Stimulated activated CD4-positive, alpha-beta T cell treated with anti-CD3 and anti-CD28 coated beads, Interleukin-2, amount 100 ng/mL, for 24 hours (primary cell): ENCODE measurements at places on chromosomes 11 and 22.
A peak's percentile ranks its signal among the peaks of the same experiment; 100 is the strongest.

DNA sequence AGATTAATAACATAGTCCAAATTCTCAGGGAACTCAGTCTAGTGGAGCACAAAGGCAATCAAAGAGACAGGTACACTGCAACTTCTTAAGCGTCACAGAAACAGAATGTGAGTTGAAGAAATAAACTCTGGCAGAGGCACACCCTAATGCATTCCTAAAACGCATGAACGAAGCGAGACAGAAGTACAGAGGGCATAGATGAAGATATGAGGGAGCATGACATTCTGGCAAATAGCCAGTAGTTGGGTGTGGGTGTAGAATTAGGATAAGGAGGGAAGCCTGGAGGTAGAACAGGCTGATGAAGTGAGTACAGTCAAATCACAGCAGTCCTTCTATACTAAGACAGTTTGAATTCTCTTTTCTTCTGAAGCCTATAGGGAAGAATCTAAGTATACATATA, 838.7 kb upstream of the API5 start:
- no peak for DNase-seq

GRCh38 chr11:12704049-12704448, 29.8 kb downstream of the TEAD1 start:
- no peak for DNase-seq

DNA sequence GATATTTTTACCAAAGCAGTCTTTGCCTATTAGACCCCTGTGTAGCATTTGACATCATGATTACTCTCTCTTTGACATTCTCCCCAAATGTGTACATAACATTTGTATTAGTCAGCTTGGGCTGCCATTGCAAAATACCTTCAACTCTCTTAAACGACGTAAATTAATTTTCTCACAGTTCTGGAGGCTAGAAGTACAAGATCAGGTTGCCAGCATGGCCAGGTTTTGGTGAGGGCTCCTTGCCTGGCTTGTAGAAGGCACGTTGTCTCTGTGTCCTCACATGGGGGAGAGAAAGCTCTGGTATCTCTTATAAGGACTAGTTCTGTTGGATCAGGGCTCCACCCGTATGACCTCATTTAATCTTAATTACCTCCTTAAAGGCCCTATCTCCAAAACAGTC, 12.3 kb upstream of the DLAT start:
- no peak for DNase-seq

GRCh38 chr11:2276280-2277007, 6.1 kb upstream of the ASCL2 start:
- DNase-seq: peak; percentile 4

DNA sequence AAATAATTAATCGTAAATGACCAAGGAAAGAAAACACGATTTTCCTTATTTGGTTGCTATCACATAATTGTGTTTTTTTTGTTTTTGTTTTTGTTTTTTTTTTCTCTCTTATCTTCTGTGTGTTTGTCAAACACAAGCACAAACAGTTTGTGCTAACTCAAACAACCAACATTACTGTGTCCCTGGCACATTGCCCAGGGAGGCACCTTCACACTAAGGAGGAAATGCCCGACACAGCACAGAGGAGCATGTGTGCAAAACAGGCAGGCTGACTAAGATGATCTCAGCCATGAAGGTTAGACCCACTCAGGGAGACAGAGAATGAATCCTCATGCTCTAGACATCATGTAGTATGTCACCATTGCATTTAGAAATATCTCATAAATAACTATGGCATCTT, 130.1 kb downstream of the SOX6 start:
- no peak for DNase-seq

DNA sequence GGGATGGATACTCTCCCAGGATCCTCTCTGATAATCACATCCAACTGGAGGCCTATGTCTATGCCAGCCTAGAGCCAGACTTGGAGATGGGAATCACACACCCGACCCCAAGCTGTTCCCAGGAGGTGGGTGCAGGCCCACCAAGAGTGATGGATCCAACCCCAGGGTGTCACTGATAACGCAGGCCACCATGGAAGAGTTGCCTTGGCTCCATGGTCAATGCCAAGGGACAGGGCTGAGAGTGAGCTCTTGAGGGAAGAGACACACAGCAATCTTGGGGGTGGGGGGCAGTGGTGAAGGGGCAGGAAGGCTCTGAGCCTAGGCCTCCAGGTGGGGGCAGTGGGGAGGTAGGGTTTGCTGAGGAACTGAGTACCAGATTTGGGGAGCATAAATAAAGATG, 16.9 kb downstream of the TUB start:
- no peak for DNase-seq

- DNase-seq: no peak
These were observed 198.3 kb upstream of the PGR start for GRCh38 chr11:101327908-101328307.

DNA sequence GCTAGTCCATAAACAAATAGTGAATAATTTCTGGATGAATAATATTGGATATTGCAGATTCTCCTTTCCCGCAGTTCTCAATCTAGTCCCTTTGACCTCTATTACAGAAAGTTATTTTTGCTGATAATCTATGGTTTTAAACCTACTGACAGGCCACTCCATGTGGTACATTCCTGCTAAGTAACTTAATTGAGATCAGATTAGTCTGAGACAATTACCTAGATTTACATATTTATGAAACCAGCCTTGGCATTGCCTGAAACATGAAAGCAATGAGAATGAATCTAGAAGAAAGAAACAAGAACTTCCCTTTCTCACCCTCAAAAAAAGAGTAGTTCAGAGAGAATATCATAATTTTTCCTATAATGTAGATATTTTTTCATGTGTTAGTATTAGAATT, 964.2 kb downstream of the JRKL start:
- DNase-seq: no peak

DNA sequence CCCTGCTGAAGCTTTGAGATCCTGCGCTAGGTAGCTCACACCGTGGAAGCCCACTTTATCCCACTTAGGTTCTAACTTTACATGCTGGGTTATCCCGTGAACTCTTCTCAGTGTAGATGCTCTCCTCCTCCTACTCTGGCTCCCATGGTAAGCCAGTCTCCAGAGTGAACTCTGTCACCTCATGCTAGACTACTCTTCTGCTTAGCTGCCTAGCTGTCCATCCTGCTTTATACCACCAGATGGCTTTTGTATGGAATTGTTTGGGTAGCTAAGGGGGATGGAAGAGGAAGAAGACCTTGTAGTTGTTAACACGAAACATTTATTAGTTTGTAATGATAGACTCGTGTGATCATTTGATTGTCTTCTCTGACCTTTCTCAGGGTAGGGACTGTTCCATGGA, 46.8 kb downstream of the EMSY start:
- no peak for DNase-seq

- DNase-seq: no peak
These were observed 59.6 kb downstream of the ST3GAL4 start for GRCh38 chr11:126415128-126415527.

GRCh38 chr11:134145715-134146114, 76.8 kb downstream of the JAM3 start:
- no peak for DNase-seq

GRCh38 chr11:34870548-34871196, 45.5 kb downstream of the APIP start:
- no peak for DNase-seq

DNA sequence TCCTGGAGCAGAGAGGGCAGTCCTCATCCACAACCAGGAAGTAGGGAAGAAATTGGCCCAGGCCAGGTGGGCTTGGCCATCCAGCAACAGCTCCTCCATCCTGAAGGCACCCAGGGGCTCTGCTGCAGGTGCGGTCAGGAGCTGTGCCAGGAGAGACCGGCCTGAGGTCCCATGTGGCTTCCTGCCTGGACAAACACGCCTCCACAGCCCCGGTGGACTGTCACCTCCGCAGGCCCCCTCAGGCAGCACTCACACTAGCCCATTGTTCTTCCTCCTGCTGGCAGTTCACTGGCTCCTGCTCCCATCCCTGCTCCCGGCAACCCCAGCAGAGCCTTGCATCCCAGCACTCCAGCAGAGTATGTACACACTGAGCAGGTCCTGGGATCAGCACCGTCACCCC, 16.0 kb upstream of the POU2AF1 start:
- DNase-seq: no peak

- DNase-seq: no peak
These were observed 13.6 kb downstream of the GLB1L3 start for GRCh38 chr11:134289789-134290188.

- no peak for DNase-seq
These were observed 22.0 kb downstream of the FADS3 start for GRCh38 chr11:61869429-61869707.

- no peak for DNase-seq
These were observed 12.7 kb downstream of the GTPBP1 start for GRCh38 chr22:38718414-38718813.

DNA sequence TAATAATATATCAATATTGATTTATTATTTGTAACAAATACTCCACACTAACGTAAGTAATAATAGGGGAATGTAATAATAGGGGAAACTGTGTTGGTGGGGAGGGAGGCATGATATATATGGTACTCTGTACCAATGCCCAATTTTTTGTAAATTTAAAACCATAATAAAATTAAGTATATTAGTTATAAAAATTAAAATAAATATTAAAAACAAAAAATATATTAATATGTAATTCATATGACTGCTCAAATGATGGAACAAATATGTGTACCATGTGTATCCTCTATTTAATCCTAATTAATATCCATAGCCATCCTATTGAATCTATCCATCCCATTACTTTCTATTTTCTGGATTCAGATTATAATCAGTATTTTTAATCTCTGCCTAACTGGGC, 578.0 kb downstream of the KCNA4 start:
- no peak for DNase-seq

- DNase-seq: no peak
These were observed 440.1 kb downstream of the MIAT start for GRCh38 chr22:27097506-27097905.

DNA sequence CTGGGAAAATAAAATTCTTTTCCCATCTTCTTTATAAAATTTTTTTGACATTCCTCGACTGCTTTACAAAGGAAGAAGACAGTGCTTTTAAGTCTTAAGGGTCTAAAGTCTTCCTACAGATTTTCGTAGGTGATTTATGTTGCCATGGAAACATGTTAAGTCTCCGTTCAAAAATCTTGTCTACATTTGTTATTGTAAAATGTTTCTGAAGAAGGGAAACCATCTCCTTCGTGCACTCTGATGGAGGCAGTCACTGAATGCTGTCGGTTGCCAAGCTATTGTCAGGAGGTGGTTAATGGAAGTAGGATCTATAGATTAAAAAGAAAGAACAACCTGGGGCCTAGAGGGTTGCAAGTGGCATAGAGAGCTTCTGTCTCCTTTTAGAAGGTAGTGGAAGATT, 52.6 kb downstream of the MAP6 start:
- no peak for DNase-seq

- DNase-seq: no peak
These were observed 305.8 kb upstream of the NCAM1 start for GRCh38 chr11:112655371-112655770.

GRCh38 chr11:134636071-134636470, 224.0 kb upstream of the B3GAT1 start:
- no peak for DNase-seq

- DNase-seq: no peak
These were observed 23.1 kb upstream of the ATXN10 start for GRCh38 chr22:45648301-45649117.
